ENCODE measurements at places on chromosomes 12 and 14. TPM values are rescaled to one million over a fixed set of nuclear protein-coding genes. Genes with fewer than 3 reads are reported as not detected.

- H3K36me3 ChIP-seq: no peaks in the 10 kb centered on the region
- no peaks in the 10 kb centered on the region for H3K27me3 ChIP-seq
- no peaks in the 10 kb centered on the region for H3K4me1 ChIP-seq
- no peak overlapping the region for H3K27ac ChIP-seq
- DNase-seq: no peak
- H3K4me3 ChIP-seq: no peak overlapping the region
Measured at GRCh38 chr14:55019968-55020554, 6.8 kb downstream of the WDHD1 start.

DNA sequence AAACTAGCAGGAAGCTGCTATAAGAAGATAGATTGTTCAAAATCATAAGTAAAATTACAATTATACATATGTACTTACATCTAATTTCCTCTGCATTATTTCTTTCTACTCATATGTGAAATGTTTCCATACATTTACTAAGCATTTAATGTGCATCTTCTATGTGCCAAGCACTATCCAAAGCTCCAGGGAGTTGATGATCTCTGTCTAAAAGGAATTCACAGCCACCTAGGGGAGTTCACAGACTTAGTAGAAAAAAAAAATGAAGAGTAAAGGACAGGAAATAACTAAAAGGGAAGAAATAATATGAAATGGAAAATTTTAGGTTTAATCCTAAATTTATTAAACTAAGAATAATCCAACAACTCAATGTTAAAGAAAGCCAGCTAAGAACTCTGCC lies 91.7 kb downstream of the EFCAB11 start:
- H3K36me3 ChIP-seq: no peaks in the 10 kb centered on the region
- no peak for DNase-seq
- no peaks in the 10 kb centered on the region for H3K27me3 ChIP-seq
- no peaks in the 10 kb centered on the region for H3K4me1 ChIP-seq
- no peak overlapping the region for H3K27ac ChIP-seq

The OR6C4 gene
- not detected for total RNA-seq

GRCh38 chr14:70680748-70681147 lies 39.0 kb downstream of the TTC9 start:
- H3K4me3 ChIP-seq: no peak overlapping the region
- DNase-seq: no peak
- no peak overlapping the region for H3K27ac ChIP-seq
- H3K27me3 ChIP-seq: no peaks in the 10 kb centered on the region

GRCh38 chr12:62983594-62983993 lies 48.6 kb upstream of the PPM1H start:
- no peaks in the 10 kb centered on the region for H3K27me3 ChIP-seq
- DNase-seq: no peak
- H3K4me1 ChIP-seq: no peaks in the 10 kb centered on the region
- no peak overlapping the region for H3K27ac ChIP-seq
- no peak overlapping the region for H3K4me3 ChIP-seq
- no peaks in the 10 kb centered on the region for H3K36me3 ChIP-seq

GRCh38 chr12:92010368-92010767 lies 135.3 kb downstream of the BTG1 start:
- no peaks in the 10 kb centered on the region for H3K4me1 ChIP-seq
- DNase-seq: no peak
- no peaks in the 10 kb centered on the region for H3K36me3 ChIP-seq
- no peak overlapping the region for H3K27ac ChIP-seq
- no peak overlapping the region for H3K4me3 ChIP-seq

DNA sequence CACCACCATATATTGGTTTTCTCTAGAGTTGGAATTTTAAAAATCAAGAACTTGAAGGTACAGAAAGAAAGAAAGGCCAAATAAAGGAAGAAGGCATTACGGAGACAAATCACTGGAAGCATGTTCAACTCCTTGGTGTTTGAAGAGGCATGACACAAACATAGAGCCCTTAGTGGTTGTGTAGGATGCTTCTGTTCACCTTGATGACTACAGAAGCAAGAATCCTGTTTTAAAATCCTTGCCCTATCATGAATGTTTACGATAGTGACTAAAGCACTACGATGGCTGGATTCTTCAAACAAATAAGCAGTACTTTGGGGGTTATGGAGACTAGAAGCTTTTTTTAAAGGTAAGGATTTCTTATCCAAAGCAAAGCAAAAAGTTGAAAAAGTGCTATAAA lies 10.3 kb upstream of the ISM2 start:
- no peak for DNase-seq
- H3K27me3 ChIP-seq: no peaks in the 10 kb centered on the region
- H3K36me3 ChIP-seq: peaks cover 29% of the 10 kb centered on the region
- no peaks in the 10 kb centered on the region for H3K4me1 ChIP-seq
- H3K4me3 ChIP-seq: no peak overlapping the region

DNA sequence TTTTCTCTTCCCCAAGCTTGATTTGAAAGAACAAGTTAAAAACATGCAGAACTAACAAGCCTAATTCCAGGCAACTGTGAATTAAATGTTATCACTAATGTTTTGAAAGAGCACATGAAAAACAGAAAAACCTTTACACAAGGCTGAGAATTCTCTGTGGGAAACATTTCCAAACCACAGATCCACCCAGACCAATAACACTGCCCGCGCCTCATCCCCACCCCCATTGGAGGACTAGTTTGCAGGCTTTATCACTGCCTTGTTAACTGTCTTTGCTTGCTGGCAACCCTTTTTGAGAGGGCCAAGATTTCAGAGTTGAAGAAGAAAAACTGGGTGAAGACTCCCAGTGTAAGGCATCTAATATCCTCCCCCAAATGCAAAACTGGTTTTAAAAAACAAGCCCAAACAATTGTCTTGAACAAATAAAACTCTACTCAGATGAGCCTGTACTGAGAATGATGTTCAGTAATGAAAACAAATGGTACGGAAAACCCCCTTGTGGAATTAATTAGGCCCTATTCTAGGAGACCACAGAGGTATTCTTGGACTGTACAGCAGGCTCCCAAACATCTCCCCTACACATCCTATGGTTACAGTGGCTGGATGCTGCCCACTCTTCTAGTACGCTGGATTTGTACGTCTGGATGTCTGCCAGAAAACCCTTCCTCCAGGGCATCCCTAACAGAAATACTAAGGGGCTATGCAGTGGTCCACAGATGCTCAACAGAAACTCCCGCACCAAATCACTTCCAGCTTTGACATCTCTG lies 5.8 kb downstream of the MAX start:
- H3K4me3 ChIP-seq: no peak overlapping the region
- DNase-seq: no peak
- no peaks in the 10 kb centered on the region for H3K27me3 ChIP-seq
- peaks cover 64% of the 10 kb centered on the region for H3K4me1 ChIP-seq
- peak overlapping the region; percentile 58 for H3K27ac ChIP-seq
- peaks cover 44% of the 10 kb centered on the region for H3K36me3 ChIP-seq

GRCh38 chr12:96049101-96049500 lies 13.7 kb upstream of the LTA4H start:
- H3K4me3 ChIP-seq: no peak overlapping the region
- no peak for DNase-seq
- peak overlapping the region; percentile 86 for H3K27ac ChIP-seq
- no peaks in the 10 kb centered on the region for H3K27me3 ChIP-seq
- H3K4me1 ChIP-seq: peaks cover 45% of the 10 kb centered on the region

DNA sequence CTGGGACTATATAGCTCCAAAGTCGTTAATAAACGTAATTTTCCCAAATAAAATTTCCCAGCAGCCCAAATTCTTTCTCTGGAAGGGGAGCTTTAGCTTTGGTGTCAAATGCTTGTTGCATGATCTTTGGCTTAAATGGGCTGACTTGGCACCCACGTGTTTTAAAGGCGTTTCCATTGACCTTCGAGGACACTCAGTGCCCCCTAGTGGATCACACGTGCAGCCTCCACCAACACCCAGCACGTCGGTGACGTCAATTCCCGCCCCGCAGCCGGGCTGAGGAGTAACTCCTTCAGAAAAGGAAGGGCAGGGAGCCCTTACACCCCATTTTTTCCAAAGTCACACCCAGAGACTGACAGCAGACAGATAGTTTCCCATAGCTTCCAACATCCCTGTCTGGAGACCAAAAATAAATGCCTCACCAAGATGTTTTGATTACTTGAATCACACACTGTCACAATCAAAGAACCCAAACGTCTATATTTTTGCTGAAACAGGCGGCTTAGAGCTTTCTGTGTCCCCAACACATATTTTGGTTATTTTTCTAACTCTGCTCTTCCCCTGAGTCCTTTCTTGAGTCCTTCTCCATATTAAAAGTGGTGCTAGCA lies 707.9 kb downstream of the AACS start:
- H3K4me1 ChIP-seq: no peaks in the 10 kb centered on the region
- DNase-seq: peak; percentile 39
- H3K27me3 ChIP-seq: no peaks in the 10 kb centered on the region
- H3K36me3 ChIP-seq: no peaks in the 10 kb centered on the region
- H3K4me3 ChIP-seq: no peak overlapping the region
- no peak overlapping the region for H3K27ac ChIP-seq

DNA sequence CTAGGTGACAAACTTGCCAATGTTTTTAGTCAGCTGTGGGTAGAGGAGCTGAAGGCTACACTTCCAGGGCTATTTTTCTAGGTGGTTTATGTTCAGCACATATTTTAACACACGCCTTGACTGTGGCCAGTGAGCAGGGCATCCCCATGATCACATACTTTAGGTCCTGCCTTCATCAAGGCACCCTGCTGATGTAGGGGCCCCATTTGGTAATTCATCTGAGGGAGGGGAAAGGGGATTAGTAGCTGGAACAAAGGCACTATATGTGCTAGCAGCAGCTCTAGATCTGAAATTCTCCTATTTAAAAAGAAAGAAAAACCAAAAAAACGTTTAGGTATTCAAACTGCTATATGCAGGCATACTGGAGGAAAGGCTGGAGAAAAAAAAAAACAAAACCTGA lies 14.5 kb downstream of the EGLN3 start:
- H3K27ac ChIP-seq: no peak overlapping the region
- DNase-seq: no peak
- no peak overlapping the region for H3K4me3 ChIP-seq
- H3K4me1 ChIP-seq: peaks cover 10% of the 10 kb centered on the region
- H3K27me3 ChIP-seq: no peaks in the 10 kb centered on the region

DNA sequence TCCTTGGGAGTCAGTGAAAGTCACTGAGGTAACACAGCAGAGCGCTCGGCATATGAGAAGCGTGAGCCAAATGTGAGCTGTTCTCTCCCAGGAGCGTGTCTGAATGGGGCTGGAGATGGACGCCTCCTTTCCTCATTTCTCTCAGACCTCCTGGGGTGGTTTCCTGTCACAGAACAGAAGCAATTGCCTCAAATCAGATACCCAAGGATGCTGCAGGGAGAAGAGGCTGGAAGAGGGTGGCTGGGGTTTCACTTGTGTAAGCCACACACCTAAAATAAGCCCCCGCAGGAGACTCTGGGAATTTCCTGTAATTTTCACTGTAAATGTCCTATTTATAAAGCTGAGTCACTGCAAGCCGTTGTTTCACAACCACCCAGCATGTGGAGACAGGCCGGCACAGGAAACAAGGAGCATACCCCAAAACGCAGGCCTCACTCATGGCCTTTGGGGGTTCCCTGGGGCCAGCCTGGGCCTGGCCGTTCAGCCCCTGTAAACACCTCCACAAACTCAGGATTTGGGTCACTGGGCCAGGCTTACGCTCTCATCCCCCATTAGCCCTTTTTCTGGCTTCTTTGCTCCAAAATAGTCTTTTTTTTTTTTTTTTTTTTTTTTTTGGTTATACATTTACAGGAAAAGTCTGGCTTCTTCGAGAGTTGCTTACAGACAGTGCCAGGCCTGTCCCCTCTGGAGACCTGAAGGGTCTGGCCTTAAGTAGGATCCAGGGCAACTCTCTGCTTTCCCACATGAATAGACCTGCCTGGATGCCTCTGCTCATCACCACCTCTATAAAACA lies 55.3 kb downstream of the VCPKMT start:
- H3K27me3 ChIP-seq: no peaks in the 10 kb centered on the region
- H3K27ac ChIP-seq: peak overlapping the region; percentile 77
- no peak for DNase-seq
- no peaks in the 10 kb centered on the region for H3K36me3 ChIP-seq
- H3K4me1 ChIP-seq: peaks cover 20% of the 10 kb centered on the region
- no peak overlapping the region for H3K4me3 ChIP-seq

- H3K36me3 ChIP-seq: no peaks in the 10 kb centered on the region
- H3K27me3 ChIP-seq: no peaks in the 10 kb centered on the region
- no peak overlapping the region for H3K27ac ChIP-seq
- no peak overlapping the region for H3K4me3 ChIP-seq
- DNase-seq: no peak
Measured at GRCh38 chr14:63243646-63244045, 39.4 kb downstream of the RHOJ start.

The HPD gene
- 1.7 TPM for total RNA-seq

The FOXA1 gene
- 49.4 TPM for total RNA-seq

DNA sequence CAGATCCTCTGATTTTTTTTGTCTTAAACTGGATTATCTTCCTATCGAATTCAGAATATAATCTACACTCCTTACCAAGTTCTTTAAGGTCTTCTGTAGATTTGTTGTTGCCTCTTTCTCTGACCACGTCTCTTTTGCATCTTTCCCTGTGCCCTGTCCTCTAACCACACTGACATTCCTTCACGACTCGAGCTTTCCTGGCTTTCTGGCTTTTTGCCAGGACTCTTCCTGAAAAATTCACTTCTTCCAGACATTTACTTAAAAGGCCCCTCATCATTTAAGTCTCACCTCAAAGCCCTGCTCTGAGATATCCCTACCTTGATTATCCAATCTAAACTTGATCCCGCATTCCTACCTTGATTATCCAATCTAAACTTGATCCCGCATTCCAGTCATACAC lies 422.3 kb upstream of the DCN start:
- H3K27ac ChIP-seq: no peak overlapping the region
- DNase-seq: no peak
- H3K4me3 ChIP-seq: no peak overlapping the region
- no peaks in the 10 kb centered on the region for H3K4me1 ChIP-seq
- H3K27me3 ChIP-seq: no peaks in the 10 kb centered on the region

The LUM gene
- 165 TPM for total RNA-seq

DNA sequence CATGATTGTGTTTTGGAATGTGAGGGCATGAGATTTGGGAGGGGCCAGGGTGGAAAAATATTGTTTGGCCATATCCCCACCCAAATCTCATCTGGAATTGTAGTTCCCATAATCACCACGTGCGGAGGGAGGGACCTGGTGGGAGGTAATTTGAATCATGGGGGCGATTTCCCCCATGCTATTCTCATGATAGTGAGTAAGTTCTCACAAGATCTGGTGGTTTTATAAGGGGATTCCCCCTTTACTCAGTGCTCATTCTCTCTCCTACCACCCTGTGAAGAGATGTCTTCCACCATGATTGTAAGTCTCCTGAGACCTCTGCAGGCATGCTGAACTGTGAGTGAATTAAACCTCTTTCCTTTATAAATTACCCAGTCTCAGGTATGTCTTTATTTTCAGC lies 15.7 kb downstream of the OR10P1 start:
- no peaks in the 10 kb centered on the region for H3K27me3 ChIP-seq
- H3K4me1 ChIP-seq: no peaks in the 10 kb centered on the region
- DNase-seq: no peak
- H3K27ac ChIP-seq: no peak overlapping the region
- H3K36me3 ChIP-seq: no peaks in the 10 kb centered on the region
